Stimulated activated CD8-positive, alpha-beta memory T cell treated with anti-CD3 and anti-CD28 coated beads, Interleukin-7, amount 100 ng/mL, for 4 hours (primary cell): ENCODE measurements at places on chromosomes 2 and 18.

- no peak for DNase-seq
These were observed 90.4 kb downstream of the GULP1 start for GRCh38 chr2:188382107-188382506.

DNA sequence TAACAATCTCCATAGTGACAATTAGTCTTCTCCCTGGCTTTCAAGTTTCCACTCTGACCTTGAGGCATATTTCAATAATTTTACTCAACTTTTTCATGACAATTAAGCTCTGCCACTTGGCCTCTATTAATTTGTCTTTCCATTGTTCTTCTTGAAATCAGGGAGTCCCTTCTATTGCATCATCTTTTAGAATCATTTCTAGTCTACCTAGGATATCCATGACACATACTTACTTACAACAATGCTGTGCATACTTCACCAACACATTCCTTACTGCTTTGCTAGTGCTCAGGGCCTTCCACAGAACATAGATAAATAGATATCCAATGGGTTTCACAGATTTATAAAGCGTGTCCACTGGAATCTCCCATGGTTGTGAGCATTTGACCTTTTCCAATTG, 331.5 kb upstream of the LRP1B start:
- DNase-seq: no peak

DNA sequence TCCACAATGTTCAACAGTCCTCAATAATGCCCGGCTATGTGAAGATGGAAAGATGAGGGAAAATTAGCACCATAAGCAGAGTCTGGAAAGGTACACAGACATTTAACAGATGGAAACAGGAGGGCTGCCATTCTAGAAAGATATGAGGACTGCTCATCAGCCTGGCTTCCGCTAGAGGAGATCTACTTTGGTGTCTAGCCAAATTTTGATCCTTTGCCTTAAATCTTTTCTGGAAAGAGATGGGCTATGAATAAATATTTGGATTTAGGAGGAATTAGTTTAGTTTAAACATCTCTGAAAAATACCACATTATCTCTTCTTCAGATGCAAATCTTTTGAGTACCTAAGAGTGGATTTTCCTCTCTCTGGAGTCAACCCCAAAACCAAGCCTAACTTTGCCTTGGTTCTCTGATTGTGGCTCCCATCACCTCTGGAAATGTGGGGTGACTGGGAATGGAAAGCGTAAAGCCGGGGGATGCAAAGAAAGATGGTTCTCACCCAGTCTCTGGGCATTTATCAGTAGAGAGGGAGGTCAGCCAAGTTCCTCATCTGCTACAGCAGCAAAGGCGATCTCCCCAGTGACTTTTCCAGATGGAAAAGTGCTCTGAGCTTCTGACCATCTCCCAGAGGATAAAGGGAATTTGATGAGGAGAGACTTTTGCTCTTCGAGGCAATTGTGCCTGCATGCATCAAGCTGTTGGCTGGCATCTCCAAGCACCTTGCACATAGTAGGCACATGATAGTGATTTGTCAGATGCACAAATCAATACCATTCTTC, 410.6 kb downstream of the ZNF521 start:
- DNase-seq: no peak

DNA sequence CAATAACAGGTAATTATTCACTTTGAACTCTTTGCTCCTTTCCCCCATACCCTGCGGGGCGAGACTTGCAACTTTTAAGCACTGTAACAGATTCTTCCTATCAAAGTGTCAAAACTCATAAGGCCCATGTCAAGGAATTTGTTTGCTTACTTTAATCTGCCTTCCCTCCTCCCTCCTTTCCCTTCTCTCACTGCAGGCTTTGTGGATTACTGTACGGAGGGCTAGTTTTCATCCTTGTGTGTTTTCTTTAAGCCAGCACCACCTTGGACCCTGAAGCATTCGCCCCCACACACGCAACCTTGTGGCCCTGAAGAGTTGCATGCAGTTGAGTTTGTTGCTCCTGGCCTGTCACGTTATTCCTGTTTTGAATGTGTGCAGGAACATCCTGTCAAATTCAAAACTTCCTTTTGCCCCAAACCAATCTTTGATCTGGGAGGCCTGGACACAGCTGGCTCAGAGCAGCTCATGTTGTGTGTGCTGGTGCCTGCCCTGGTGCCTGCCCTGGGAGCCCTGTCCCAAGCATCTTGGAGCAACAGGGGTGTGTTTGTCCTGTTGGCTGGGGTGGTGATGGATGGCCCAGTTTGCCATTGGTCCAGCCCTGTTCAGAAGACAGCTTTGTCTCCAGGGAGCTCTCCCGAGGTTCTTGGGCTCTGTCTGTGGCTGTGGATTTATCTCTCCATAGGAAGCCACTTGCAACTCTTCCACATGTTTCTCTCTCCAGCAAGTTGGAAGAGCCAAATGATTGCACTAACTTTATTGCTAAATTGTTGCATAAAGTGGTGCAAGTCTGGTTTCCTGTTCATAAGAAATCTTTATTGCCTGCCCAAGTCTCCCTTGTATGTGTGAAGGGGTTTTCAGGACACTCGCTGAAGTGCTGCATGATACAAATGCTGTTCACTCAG, 199.6 kb downstream of the VAPA start:
- no peak for DNase-seq

DNA sequence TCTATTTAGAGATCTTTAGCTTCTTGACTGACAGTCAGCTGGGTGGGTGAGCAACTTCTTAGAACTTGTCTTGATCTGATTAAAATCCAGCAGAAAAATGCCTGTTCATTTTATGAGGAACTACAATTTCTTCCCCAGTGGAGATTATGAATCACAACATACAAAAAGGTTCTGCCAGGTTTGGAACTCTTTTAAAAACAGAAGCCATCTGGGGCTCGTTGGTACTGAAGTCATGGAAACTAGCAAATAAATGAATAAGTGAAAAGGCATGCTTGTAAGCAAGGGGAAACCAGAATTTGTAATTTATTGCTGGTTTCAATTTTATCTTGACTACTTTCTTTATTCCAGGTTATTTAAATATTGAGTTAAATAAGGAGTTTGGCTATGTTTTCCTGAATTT, 767.4 kb downstream of the MBD2 start:
- DNase-seq: no peak

- no peak for DNase-seq
These were observed 79.9 kb downstream of the ALK start for GRCh38 chr2:29841386-29842004.

GRCh38 chr2:227141301-227141700, 22.7 kb downstream of the COL4A4 start:
- no peak for DNase-seq

DNA sequence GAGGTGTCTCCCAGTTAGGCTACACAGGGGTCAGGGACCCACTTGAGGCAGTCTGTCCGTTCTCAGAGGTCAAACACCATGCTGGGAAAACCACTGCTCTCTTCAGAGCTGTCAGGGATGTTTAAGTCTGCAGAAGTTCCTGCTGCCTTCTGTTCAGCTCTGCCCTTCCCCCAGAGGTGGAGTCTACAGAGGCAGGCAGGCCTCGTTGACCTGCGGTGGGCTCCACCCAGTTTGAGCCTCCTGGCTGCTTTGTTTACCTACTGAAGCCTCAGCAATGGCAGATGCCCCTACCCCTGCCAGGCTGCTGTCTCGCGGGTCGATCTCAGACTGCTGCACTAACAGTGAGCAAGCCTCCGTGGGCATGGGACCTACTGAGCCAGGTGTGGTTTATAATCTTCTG, 346.3 kb downstream of the CELF4 start:
- no peak for DNase-seq

DNA sequence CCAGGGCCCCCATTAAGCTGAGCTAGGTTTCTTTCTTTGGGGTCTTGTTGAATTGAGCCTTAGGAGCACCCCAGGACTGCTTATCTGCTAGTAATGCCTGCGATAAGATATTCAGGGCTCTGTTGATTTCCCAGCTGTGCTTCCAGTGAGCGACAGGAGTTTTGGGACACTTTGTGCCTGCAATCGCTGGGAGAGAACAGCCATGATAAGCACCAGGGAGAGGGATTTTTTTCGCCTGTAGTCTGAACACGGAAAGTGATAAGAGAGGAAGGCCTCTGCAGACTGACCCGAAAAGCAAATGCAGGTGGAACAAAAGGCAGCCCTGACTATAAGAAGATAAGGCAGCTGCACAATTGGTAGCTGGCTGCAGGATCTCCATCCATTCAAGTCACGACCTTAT, 244.3 kb downstream of the CNTNAP5 start:
- DNase-seq: no peak

DNA sequence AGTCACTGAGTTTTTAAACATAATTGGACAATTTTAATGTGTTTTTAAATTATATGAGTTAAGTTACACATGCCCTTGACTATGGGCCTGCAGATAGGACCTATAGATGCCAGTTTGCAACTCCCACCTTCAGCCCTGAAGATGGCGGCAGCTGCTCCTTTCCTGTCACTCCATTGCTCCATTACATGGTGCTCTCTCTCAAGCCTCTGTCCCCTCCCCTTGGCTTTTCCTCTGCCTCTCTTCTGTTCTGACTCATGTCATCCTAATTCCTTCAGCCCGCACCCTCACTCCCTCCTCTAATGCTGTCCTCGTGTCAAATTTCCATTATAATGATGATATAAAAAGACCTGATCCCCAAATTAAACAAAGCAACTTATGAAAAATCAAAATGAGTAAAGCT, 133.7 kb upstream of the HNRNPA3 start:
- no peak for DNase-seq

- DNase-seq: no peak
These were observed 220.5 kb downstream of the CYP26B1 start for GRCh38 chr2:71926876-71927756.

DNA sequence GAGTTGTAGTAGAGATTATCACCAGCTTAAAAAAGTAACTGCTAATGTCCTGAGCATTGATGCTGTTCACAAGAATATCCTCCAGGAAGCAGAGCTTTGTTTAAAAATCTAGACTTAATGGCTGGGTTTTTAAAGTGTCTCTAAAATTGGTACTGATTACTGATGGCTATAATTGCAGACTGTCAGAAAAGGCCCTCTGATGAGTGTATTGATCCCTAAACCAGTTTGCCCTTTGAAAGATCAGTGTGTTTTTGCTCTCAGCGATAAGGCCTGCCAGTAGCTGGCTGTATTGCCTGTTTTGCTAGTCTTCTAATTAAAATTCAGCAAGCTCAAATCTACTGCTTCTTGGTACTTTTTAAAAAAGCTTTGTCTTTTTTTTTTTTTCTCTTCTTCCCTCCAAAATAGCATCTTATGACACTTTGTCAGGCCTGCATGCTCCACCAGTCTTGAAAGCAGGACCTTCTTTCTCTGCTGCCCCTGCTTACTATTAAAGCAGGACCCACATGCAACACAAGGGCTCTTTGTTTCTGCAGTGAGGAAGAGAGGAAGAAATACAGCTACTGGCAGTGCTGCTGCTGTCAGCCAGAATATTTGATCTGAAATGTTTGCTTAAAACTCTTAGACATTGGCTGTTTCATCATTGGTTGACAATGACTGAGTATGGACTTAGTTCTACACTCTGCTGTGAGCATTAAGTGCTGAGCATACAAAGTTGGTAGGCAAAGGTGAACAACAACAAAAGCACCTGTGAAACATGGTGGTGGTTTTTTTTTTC, 1.8 kb downstream of the SEC11C start:
- no peak for DNase-seq

DNA sequence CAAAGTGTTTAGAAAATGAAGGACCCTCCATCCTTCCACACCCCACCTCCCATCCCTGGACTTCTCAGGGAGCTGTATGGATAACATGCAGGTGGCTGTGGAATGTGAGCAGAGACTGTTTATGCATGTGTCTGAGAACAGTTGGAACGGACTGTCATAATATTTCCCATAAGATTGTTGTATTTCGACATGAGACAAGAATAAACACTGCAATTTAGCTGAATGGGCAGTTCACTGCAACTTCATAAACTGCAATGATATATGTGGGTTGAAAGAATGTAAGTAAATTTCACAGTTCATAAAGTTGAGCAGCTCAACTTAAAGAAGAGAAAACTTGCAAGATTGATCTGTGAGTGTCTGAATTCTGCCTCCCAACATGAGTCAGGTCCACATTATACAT, 74.6 kb downstream of the MEP1B start:
- no peak for DNase-seq

GRCh38 chr2:55169359-55169758, 62.7 kb downstream of the CLHC1 start:
- no peak for DNase-seq

- no peak for DNase-seq
These were observed 97.1 kb downstream of the ITGA4 start for GRCh38 chr2:181554061-181554830.

DNA sequence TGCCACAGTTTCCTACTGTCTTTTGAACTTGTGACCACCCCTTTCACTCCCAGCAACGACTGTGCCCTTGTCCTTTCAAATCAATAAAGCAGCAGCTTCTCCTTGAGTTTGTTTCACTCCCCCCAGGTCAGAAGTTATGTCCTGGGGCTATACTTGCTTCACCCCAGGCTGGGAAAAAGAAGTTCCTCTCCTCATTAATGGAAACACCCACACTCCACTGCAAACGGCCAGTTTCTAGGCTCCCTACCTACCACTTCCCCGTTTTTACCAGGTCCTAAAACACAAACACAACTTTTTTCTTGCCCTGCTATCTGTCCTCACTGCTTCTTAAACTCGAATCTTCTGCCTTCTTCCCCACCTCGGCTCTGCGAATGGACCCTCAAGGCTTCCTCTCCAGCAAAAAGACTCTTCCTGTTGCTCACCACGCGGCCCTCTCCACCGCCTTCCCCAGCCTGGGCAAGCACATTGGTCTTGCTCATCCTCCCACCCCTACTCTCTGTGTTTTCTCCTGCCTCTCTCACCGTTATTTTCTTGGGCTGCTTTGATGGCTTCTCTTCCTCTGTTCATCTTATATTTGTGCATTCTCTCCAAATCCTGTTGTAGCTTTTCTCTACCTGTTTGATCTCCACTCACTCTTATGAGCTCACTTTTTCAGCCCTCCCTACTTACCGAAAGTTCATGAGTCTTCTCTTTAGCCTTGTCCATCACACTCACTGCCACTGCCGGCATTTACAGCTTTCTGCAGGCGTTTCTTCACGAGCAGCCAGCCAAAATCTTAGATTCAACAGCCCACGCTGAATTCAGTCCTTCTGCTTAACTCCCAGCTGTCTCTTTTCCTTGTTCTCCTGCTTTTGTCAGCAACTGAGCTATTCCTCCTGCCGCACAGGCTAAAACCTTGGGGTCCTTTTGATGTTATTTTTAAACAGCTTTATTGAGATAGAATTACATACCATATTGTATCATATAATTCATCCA, 7.0 kb upstream of the SP5 start:
- DNase-seq: no peak

DNA sequence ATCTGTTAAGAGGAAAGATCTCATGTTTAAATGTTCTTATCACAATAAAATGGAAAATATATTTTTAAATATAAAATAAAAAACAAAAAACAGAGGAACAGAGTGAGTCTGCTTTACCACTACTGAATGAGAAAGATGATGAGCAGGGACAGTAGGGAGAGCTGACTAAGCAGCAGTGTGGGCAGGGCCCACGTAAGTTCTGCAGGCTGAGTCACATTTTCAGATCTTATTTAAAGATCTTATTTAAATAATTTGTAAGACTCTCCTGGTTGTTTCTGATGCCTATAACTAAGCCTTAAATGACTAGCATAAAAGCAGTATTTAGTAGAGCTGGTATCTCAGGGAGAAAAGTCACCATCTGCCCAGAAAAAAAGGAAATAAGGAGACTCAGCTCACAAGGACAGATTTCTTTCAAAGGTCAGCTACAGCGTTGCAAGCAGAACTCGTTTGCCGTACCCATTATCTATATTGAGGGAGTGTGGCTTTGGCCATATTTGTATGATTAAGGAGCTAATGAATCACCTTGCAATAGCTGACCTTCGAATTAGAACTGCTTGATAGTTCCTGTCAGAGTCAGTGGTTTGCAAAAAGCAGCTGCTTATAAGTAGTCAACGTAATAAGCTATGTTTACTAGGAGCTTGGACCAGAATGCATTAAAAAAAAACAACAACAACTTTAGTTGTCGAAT, 322.1 kb upstream of the CHAC2 start:
- DNase-seq: no peak

GRCh38 chr2:72148003-72148836, 558 bp upstream of the CYP26B1 start:
- DNase-seq: no peak
